ENCODE measurements at places on chromosomes 7 and 10.
A peak's percentile ranks its signal among the peaks of the same experiment; 100 is the strongest.

DNA sequence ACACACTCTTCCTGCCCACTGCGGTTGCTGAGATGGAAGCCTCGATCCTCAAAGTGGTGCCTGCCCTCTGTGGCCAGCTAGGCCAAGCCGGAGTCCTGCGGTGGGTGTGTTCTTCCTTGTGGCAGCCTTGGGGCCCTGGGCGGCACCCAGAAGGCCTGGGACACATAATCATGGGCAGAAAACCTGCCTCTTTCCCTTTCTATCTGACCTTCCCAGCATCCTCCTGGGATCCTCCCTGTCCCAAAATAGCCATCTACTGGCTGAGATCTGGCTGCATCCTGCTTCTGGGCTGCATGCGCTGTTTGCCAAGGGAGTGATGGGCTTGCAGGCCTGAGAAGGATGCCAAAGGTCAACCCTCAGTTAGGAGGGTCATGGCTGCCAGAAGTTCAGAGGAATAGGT is 23.9 kb downstream of the COL13A1 start:
- no peak for DNase-seq

DNA sequence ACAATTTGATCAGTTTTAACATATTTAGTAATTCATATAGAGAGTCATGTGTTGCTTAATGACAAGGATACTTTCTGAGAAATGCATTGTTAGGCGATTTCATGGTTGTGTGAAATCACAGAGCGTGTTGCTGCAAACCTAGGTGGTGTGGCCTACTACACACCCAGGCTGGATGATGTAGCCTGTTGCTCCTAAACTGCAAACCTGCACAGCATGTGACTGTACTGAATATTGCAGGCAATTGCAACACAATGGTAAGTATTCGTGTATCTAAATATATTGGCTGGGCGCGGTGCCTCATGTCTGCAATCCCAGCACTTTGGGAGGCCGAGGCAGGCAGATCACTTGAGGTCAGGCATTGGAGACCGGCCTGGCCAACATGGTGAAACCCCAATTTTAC is 73.7 kb upstream of the BAIAP2L1 start:
- no peak for DNase-seq

GRCh38 chr7:118259115-118259514 is 34.6 kb downstream of the ANKRD7 start:
- DNase-seq: no peak

DNA sequence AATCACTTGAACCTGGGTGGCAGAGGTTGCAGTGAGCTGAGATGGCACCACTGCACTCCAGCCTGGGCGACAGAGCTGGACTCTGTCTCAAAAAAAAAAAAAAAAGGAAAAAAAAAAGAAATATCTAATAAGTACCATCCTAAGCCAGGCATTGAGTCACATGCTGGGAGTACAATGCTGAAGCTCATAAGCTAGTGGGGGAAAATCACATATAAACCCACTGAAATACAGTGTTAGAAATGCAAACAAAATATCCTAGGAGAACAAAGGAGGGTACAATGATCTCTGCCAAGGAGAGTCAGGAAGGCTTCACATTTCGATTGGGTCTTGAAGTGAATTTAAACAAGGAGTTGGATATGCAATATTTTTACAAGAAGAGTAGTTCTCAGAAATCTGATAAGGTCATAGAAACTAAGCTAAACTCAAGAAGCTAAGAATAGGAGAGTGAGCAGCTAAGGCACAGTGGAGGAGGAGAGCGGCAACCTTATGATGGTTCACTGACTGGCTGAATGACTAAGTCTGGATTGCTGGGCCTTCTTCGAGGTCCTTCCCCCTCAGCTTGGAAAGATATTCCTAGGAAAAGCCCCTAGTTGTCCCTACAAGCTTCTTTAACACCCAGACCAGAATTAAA is 115.5 kb downstream of the PHTF2 start:
- DNase-seq: no peak

- peak; percentile 67 for DNase-seq
Measured at GRCh38 chr10:59362144-59362958, at the start of gene FAM13C. FAM13C (minus strand) TSS chr10:59362549; CDS start chr10:59362460, 89 bp downstream.
